T-helper 2 cell treated with Interferon-gamma antibody and Interleukin-4, amounts not matched to agents 5 μg/mL and 100 μg/mL, for 36 hours (primary cell): ENCODE measurements at places on chromosomes 2 and 18.
A peak's percentile ranks its signal among the peaks of the same experiment; 100 is the strongest.

GRCh38 chr2:241150660-241151530 lies 628 bp downstream of the PPP1R7 start:
- DNase-seq: no peak

DNA sequence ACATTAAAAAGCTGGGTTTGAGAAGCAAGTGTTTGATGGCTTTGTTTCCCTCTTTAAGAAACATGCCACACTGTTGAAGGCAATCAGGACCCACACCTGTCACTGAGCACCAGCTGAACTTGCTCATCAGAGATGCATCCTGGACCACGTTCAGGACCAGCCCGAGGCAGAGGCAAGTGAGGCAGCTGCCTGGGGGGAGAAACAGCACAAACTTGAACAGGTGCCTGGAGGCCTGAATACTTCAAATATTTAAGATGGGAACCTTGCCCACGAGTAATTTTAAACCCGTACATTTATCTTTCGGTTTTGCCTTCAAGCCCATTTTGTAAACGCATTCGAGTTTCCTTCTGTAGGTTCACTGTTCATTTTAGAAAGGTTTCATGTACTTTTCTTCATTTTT lies 421.3 kb downstream of the NYAP2 start:
- no peak for DNase-seq

GRCh38 chr18:74342416-74343043 lies 26.9 kb downstream of the C18orf63 start:
- DNase-seq: no peak

- no peak for DNase-seq
These were observed 87.6 kb downstream of the MGAT5 start for GRCh38 chr2:134341476-134341875.

- no peak for DNase-seq
These were observed 140.2 kb downstream of the UBE2E3 start for GRCh38 chr2:181120625-181121024.

DNA sequence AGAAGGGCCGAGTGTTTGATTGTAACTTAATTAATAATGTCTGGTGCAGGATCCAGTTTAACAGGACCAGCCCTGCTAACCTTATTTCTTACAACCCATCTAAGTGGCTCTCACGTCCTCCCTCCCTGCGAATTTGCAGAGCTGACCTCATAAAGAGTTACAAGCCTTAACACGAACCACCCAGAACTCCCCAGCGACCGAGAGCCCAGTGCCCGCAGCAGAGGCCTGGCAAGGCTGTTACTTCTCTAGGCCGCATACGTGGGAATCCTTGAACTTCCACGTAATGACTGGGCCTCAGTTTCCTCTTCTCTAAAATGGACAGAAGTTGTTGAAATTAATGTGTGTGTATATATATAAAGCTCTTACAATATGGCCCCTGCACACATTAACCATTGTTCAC lies 55.5 kb downstream of the PXDN start:
- DNase-seq: no peak

DNA sequence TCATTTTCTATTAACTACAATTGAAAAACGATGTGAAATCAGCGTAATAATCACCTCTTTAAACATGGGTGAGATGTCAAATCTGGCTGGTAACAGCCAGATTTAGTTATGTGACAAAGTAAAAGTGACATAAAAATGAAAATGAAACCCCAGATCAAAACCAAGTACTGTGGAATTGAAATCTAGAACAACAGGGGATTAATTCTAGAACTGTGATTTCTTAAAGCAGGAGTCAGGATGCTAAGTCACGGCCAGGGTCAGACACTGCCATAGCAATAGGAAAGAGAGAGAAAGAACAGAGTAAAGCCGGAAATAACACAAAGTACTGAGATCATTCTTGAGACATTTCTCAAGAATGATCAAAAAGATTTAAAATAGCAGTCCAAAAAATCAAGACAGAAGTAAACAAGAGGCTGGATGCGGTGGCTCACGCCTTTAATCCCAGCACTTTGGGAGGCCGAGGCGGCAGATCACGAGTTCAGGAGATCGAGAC lies 1183.7 kb upstream of the NXPH2 start:
- DNase-seq: no peak

DNA sequence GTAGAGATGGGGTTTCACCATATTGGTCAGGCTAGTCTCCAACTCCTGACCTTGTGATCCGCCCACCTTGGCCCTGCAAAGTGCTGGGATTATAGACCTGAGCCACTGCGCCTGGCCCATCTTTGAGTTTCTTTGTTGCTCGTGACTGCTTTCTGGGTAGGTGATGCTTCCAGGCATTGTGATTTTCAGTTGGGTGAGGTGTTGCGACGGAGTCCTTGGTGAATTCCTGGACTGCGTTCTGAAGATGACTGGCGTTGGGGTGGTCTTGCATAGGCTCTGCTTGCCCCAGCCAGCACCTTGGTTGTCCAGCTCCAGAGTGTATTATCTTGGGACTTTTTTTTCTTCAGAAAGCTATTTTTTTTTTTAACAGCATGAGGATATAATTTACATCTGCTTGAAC lies 103.4 kb downstream of the DCDC2C start:
- no peak for DNase-seq

- no peak for DNase-seq
These were observed 6.7 kb upstream of the TNFAIP6 start for GRCh38 chr2:151350579-151351195.

DNA sequence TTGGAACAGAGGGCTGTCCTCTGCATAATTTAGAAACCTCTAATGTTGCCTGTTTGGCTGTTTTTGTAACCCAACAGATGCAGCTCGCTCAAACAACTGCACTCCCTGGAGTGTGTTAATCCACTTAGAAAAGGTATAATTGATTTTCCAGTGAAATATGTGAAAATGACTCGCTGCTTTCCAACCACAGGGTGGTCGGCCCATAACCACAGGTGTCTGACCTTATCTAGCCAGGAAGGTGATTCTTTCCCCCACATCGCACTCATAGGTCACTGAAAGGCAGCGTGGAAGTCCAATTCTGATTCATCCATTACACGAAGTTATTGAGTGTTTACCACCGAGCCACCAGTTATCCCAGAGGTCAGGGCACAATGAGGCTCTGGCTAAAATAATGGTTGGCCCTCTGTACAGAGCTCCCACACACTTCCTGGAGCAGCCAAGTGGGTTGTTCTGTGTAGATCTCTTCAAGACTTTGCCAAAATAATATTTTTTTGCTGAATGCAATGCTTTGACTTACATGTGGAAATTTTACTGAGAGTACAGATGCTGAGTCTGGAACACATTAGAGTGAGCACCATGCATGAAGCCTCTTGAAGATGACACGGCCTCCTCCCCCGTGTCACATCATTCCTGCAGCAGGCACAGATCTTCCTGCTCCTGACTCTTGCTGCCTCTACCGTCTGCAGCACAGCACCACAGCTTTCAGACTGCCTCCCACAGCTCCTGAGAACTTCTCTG lies 396.2 kb downstream of the ZNF516 start:
- DNase-seq: peak; percentile 7
